ENCODE measurements at places on chromosomes 12 and 14. TPM values are rescaled to one million over a fixed set of nuclear protein-coding genes. Genes with fewer than 3 reads are reported as not detected.

DNA sequence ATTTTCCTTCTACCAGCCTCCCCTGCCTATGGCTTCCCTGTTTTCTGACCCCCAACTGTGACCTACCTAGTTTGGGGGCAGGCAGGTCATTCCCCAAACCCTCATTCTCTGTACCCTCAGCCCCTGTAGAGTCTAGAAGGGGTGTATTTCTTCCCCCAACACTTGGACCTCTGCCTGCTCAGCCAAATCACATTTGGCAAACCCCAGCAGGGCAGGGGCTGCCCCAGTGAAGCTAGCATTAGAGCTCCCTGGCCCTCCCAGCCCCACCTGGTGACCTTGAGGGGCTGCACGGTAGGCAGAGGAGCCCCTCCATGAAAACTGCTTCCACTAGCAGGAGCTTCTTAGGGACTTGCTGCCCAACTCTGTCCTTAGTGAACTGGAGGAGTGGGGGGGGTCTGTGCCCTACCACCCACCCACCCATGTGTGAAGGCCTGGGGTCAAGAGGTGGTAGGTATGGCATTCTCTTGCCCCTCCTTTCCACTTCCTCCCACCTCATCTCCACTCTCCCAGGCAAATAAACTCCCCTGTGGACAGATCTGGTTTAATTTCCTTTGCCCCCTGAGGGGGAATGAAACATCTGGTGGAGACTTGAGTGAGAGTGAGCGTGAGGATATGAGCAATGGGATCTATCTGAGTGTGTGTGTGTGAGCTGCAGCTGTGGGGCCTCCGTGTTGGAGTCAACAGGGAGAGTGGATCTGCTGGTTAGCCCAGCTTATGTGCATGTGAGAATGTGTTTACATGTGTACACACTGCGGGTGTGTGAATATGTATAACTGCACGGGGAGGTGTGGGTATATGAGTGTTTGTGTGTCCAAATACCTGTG lies 1.6 kb downstream of the NXPH4 start:
- no peak for DNase-seq
- H3K27ac ChIP-seq: no peak overlapping the region
- peaks cover 80% of the 10 kb centered on the region for H3K4me1 ChIP-seq

DNA sequence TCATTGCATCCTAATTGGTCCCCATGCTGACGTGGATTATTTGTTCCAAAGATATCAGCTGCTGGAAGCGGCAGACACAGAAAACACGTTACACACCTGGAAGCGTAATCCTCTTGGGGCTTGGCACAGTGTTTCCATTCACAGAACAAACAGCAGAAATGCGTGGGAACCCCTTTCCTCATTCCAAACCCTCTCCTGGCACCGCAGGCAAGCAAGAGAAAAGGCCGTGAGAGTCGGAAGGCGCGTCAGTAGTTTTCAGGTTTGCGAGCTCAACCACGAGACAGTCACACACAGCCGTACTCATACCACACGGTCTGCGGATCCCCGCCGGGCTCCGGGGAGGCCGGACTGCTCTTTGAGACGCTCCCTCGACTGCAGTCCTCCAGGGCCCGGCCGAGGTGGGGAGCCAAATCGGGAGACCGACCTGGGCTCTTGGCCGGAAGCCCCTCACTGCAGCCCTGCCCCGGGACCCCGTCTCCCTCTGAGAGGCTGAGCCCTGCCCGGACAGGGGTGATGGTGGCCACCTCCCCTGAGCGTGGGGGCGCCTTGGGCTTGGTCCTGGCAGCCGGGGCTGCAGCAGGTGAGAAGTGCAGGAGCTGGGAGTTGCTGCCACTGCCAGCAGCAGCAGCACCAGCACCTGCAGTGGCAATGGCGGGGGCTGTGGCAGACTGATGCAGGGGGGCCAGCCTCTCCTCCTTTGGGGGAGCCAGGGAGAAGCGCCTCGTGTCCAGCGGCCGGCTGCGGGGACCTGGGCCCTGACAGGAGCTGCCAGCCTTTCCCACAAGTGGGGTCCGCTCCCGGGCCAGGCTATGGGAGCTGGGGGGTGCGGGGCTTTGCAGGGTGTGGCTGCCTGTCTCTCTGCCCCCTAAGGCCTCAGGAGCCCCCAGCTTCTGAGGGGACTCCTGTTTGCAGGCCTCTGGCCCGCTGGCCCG lies 28.1 kb upstream of the GPR68 start:
- peaks cover 16% of the 10 kb centered on the region for H3K36me3 ChIP-seq
- H3K4me1 ChIP-seq: no peaks in the 10 kb centered on the region
- no peak overlapping the region for H3K27ac ChIP-seq
- no peak for DNase-seq
- no peaks in the 10 kb centered on the region for H3K27me3 ChIP-seq

- no peaks in the 10 kb centered on the region for H3K27me3 ChIP-seq
- no peak for DNase-seq
- H3K36me3 ChIP-seq: no peaks in the 10 kb centered on the region
- H3K4me3 ChIP-seq: peak overlapping the region; percentile 65
Observed at GRCh38 chr12:94873734-94874517, 129.6 kb downstream of the NDUFA12 start.

Gene AKAP6
- total RNA-seq: 2.8 TPM

Gene LUM
- not detected for total RNA-seq

Gene DRAM1
- 7.9 TPM for total RNA-seq

Gene JPH4
- total RNA-seq: not detected

All from B cell (primary cell).